Omental fat pad (tissue), 4 donors: ENCODE measurements at places on chromosomes 6 and 20. TPM values are rescaled to one million over a fixed set of nuclear protein-coding genes. Genes with fewer than 3 reads are reported as not detected.

Gene KCNQ5
- not detected for total RNA-seq

GRCh38 chr6:97963193-97963592 is 680.2 kb upstream of the MMS22L start:
- DNase-seq, result no peak

DNA sequence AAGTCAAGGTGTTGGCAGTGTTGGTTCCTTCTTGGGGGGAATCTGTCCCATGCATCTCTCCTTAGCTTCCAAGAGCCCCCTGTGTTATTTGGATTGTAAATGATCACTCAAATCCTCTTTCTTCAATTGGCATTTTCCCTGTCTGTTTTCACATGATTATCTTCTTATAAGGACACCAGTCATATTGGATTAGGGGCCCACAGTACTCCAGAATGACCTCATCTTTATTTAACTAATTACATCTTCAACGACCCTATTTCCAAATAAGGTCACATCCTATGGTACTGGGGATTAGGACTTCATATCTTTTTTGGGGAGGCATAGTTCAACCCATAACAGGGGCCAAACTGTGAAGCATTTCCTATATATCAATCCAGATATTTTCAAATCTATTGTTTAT is 57.3 kb downstream of the PTPRA start:
- no peak for DNase-seq

GRCh38 chr20:36599912-36600345 is 5.7 kb upstream of the RAB5IF start:
- no peak for DNase-seq

Gene SYTL3
- 5.8 TPM for total RNA-seq

DNA sequence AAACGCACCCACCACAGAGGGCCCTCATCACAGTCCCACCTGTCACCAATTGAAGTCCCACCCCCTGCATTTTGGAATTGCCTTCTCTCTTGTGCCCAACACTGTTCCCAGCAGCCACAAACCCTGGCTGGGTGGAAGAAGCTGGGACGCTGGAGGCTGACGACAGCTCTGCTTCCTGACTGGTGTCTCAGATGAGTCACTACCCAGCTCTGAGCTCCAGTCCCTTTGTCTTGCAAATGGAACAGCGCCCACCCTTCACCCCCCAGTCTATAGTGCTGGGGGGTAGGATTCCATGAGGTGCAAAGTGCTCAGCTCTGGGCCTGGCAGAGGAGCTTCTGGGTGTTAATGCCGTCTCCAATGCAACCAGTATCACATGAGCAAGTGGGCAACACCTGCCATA is 85.3 kb downstream of the DLGAP4 start:
- no peak for DNase-seq

DNA sequence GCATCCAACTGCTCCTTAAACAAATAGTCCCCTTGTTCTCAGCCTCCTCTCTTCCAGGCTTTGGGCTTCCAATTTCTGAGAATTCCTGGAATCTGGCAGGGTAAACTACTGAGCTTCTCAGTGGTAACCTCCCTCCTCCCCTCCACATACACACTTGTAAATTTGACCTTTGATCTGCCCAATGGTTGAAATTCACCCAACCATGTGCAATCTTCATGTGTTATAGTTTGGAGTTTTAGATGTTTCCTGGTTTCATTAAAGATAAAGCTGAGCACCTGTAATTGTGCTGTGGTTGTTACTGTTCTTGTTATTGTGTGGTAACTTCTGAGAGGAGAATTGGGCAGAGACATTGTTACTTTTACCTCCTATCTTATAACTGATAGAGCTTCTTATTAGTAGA is 328.4 kb downstream of the TPBG start:
- no peak for DNase-seq

Gene PRDM13
- not detected for total RNA-seq
